ENCODE measurements at places on chromosomes 11 and 22.

GRCh38 chr11:97354576-97354975 is 964.8 kb downstream of the JRKL start:
- DNase-seq, result no peak

DNA sequence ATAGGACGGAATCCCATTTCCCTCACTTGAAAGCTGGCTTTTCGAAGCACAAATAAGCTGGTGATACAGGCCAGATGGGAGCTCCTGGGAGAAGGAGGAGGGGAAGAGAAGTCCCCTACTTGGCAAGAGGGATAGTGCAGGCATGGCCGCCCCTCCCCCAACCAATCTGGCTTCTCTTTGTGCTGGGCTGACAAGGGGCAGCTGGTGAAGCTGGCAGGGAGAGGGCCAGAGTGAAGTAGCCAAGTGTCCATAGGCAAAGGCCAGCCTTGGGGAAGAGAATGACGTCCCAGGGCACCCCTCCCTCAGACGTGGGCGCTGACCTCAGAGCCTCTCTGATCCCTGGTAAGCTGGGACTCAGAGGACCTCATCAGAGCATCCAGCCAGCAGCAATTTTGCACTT is 78.7 kb upstream of the GRAMD1B start:
- DNase-seq, result no peak

DNA sequence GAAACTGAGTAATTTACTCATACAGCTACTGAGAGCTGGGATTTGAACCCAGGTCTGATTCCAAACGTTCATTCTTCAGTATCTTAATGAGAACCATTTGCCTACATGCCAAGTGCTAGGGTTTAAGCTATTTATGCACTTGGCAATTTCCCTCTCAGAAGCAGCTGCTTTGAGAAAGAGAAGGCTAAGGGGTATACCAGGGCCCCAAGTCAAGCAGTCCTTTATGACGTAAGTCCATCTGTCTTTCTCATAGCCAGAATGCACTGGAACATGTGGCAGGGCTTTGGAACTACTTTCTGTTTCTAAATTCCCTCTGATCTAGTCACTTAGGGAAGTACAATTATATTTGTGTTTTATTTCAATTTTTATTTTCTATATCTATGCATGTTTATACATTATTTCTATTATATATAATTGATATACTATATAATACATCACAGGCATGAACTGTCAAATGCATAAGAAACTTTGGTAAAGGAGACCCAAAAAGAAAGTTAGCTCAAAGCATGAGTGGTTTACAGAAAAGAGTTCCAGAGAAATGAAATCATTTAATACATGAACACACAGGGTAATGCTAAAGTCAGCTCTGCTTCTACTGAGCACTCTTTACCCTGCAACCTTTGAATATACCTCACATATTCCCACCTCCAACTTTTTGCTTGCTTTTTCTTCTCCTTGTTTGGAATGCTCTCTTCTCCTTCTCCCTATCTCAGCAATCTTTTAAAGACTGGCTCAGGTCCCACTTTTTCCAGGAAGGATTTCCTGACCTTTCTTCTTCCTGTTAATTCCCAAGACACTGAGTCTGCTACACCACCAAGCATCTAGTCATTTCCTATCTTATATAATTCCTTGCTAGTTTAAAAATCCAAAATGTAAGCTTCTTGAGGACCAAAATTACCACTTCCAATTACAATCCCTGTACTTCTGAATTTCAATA is 80.5 kb upstream of the GDPD4 start:
- no peak for DNase-seq

DNA sequence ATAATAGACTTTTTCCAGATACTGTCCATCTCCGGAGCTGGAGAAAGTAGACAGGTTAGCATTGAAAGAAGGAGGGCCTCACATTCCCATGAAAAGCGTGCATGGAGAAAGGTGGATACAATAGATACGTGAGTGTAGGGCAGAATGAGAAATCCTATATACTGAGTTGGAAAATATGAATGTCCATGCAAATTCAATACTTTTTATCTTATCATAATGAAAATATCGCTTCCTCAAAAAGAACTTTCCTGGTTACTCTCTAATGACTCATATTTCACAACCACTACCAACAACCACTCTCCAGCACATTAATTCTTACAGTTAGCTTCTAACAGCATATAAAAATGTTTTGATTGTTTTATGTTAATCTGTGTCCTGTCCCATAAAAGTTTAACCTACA is 22.0 kb upstream of the MS4A6A start:
- DNase-seq, result no peak

GRCh38 chr11:77187111-77187750 is 59.2 kb downstream of the MYO7A start:
- DNase-seq, result no peak

DNA sequence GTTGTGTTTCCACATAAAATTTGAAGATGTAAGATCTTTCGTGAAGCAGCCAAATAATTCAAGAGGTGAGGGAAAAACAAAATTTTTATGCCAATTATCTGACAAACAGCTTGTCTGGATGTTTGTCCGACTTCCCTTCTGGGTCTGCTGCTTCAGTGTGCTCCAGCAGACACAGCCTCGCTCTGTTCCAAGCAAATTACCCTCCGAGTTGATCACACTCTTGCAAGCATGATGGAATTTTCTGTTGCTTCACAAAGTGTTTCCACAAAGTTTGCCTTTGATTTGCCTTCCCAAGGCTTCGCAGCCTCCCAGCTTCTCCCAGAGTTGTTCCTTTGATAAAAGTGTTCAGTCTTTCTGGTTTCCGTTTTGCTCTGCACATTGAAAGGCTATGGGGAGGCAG is 78.4 kb upstream of the SEZ6L start:
- DNase-seq, result no peak

DNA sequence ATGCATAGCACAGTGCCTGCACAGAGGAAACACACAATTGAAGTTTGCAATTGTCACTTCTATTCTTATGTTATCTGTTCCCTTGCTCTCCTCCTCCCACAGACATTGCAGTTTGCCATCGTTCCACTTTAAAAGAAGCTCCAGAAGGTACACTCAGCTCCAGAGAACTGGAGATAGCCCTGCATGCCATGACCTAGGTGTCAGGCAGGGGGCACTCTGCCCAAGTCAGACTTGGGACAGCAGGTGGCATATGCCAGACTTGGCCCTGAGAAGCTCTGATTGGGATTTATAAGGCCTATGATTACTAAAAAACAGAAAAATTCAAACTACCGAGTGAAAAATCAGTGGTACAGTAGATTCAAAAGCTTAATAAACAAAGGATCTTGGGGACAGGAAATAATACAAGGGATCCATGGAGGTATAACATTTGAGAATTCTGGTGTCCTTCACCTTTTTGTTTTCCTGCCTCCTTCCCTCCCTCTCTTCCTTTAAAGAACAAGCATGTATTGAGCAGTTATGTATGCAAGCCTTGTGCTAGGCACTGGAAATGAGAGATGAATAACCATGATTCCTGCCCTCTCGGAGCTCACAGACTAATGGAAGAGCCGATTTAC is 40.0 kb downstream of the TENM4 start:
- DNase-seq, result peak; percentile 29

DNA sequence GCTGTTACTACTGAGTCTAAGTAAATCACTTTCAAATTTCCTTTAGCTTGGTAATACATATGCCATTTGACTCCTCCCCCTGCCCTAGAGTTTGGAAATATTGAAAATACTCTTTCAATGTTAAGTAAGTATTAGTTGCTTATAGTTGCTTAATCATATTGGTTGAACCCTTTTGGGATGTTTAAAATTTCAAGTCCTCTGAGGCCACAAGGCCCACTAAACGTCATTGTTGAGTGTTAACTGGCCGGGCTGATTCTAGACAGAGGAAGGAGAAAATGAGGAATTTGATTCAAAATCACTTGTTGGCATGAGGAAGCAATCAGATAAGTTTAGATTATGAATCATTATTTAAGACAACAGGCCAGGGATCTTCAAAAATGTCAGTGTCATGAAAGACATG is 8.5 kb downstream of the NAV2 start:
- no peak for DNase-seq

All from Kasumi-1 (cell line).